Keratinocyte (primary cell): ENCODE measurements at places on chromosomes 2 and 18. TPM values are rescaled to one million over a fixed set of nuclear protein-coding genes. Genes with fewer than 3 reads are reported as not detected.

DNA sequence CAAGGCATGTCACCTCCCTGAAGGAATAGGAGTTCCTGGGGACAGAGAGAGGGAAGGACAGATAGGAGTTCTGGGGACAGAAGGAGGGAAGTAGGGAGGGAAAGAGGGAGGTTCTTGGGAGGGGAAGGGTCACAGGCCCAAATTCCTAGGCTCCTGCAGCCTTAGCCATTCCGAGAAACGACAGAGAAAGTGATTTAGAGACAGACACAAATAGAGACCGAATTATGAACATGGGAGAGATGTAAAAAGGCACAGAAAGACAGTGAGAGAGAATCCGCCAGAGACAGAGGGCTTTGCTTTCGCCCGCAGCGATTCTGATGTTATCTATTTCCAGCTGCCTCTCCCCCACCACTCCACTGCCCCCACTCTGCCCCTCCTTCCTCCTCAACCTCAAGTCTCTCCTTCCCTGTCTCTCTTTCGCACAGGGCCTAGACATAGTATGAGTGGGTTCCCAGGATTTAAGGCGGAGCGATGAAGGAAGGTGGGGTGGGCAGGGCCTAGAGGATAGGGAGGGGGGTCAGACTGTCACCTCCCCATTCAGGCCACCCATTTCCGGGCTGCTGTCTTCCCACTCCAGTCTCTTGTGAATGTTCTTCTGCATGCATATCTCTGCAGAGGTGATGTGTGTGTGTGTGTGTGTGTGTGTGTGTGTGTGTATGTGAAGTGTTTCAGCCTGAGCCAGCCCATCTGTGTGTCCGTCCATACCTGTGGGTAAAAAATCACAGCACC, 3.3 kb upstream of the WNT6 start:
- no peak for DNase-seq
- H3K4me1 ChIP-seq, result peaks cover 16% of the 10 kb centered on the region
- no peak overlapping the region for H3K4me3 ChIP-seq
- H3K27me3 ChIP-seq, result peaks cover 50% of the 10 kb centered on the region
- H3K36me3 ChIP-seq, result no peaks in the 10 kb centered on the region

DNA sequence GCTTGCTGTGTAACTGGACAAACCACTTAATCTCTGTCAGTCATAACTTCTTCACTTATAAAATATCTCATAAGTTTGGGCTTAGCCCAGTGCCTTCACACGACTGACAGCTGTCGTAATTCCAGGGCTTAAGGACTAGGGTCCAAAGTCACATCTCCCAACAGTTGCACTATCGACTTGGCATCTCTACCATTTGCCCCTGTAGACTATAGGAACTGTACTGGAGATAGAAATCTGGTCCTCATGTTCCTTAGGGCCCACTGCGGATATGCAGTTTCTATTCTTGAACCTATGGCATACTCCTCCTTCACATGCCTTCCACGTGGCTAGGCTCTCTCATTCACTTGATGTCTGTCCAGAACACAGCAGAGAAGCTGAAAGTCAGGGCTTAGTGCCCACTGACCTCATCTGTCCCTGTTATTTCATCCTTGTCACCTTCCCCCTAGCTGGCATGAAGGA, 2.7 kb downstream of the ABHD1 start:
- no peak for DNase-seq
- H3K27ac ChIP-seq, result no peak overlapping the region
- no peaks in the 10 kb centered on the region for H3K4me1 ChIP-seq
- H3K36me3 ChIP-seq, result peaks cover 14% of the 10 kb centered on the region

DNA sequence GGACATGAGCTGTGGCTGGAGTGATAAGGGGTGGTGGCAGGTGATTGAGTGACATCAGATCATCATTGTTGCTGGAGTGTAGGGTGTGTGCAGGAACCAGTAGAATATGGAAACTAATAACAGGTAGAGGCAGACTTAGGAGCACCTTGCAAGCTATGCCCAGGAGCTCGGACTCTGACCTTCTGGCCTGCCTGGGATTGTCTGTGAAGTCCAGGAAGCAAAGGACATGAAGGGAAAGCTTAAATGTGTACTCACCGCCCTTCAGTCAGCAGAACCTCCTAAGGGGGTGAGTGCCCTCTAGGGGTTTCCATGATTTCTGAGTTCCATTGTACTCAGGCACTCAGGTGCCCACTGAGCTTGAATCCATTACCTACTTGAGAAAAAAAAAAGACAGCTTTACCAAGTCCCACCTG, 104.2 kb downstream of the CRIM1 start:
- H3K4me3 ChIP-seq, result no peak overlapping the region
- no peaks in the 10 kb centered on the region for H3K27me3 ChIP-seq
- DNase-seq, result no peak
- peaks cover 34% of the 10 kb centered on the region for H3K4me1 ChIP-seq
- peaks cover 33% of the 10 kb centered on the region for H3K36me3 ChIP-seq

GRCh38 chr2:30565851-30566358, 118.9 kb downstream of the LCLAT1 start:
- no peaks in the 10 kb centered on the region for H3K4me1 ChIP-seq
- no peaks in the 10 kb centered on the region for H3K27me3 ChIP-seq
- H3K4me3 ChIP-seq, result no peak overlapping the region
- H3K36me3 ChIP-seq, result no peaks in the 10 kb centered on the region
- no peak overlapping the region for H3K27ac ChIP-seq
- DNase-seq, result no peak

- DNase-seq, result no peak
- no peak overlapping the region for H3K27ac ChIP-seq
- H3K27me3 ChIP-seq, result peaks cover 67% of the 10 kb centered on the region
- H3K4me3 ChIP-seq, result no peak overlapping the region
Observed at GRCh38 chr2:5692561-5693286, 540 bp downstream of the SOX11 start.

Gene GCG
- not detected in 3 replicates for polyA plus RNA-seq

- no peak overlapping the region for H3K27ac ChIP-seq
- H3K4me1 ChIP-seq, result peaks cover 3% of the 10 kb centered on the region
- DNase-seq, result no peak
- no peak overlapping the region for H3K4me3 ChIP-seq
- H3K36me3 ChIP-seq, result no peaks in the 10 kb centered on the region
Observed at GRCh38 chr2:233643128-233643527, 6.9 kb downstream of the UGT1A10 start.

DNA sequence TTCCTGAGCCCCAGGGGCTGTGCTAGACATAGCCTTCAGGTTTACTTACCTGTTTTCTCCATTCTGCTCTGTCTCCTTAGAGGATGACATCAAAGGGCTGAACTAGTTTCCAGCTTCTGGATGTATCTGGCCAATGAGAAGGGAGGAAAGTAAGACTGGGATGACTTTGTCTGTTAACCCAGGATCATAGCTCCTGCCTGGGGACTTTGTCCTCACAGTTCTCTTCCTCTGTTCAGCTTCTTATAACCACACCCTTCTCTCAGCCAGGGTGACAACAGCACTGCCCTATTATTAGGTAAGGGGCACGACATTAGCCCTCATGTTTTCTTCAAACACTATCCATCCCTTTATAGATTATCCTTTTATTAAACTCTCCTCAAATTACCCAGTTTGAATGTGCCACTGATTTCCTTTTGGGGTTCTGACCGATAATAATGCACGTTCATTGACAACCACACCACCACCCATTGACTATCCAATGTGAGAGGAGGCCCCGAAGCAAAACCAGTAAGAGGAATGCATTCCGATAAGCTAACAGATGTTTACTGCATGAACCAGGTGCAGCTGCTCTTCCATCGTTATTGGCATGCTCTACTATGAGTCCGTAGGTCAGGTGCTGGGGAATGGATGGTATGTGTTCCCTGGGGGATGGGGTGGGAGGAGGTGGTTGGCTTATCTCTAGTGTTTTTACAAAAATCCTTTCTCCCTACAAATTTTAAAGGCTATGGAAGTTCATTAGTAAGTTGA, 23.5 kb downstream of the TSN start:
- DNase-seq, result peak; percentile 49
- H3K27me3 ChIP-seq, result peaks cover 3% of the 10 kb centered on the region
- H3K4me3 ChIP-seq, result no peak overlapping the region
- H3K4me1 ChIP-seq, result peaks cover 11% of the 10 kb centered on the region

GRCh38 chr18:24176727-24177416, 38.0 kb downstream of the CABYR start:
- H3K27ac ChIP-seq, result no peak overlapping the region
- no peak overlapping the region for H3K4me3 ChIP-seq
- peaks cover 11% of the 10 kb centered on the region for H3K4me1 ChIP-seq
- H3K36me3 ChIP-seq, result peaks cover 3% of the 10 kb centered on the region

Gene CXCR1
- 12.7 to 23.5 TPM (median 14.5 TPM) in 3 replicates for polyA plus RNA-seq

- peaks cover 6% of the 10 kb centered on the region for H3K4me1 ChIP-seq
- no peaks in the 10 kb centered on the region for H3K27me3 ChIP-seq
Observed at GRCh38 chr2:68710336-68710735, 24.3 kb upstream of the ARHGAP25 start.

GRCh38 chr2:86623043-86623493, 597 bp downstream of the RNF103 start:
- H3K4me1 ChIP-seq, result peaks cover 6% of the 10 kb centered on the region
- no peaks in the 10 kb centered on the region for H3K27me3 ChIP-seq
- peak overlapping the region; percentile 78 for H3K27ac ChIP-seq
- peak overlapping the region; percentile 72 for H3K4me3 ChIP-seq
- no peaks in the 10 kb centered on the region for H3K36me3 ChIP-seq

- H3K27me3 ChIP-seq, result no peaks in the 10 kb centered on the region
- H3K27ac ChIP-seq, result no peak overlapping the region
- H3K36me3 ChIP-seq, result no peaks in the 10 kb centered on the region
- H3K4me1 ChIP-seq, result no peaks in the 10 kb centered on the region
- DNase-seq, result no peak
Observed at GRCh38 chr2:227082286-227082685, 81.7 kb downstream of the COL4A4 start.

- no peaks in the 10 kb centered on the region for H3K27me3 ChIP-seq
- DNase-seq, result no peak
- no peak overlapping the region for H3K27ac ChIP-seq
- H3K4me1 ChIP-seq, result peaks cover 7% of the 10 kb centered on the region
- H3K4me3 ChIP-seq, result no peak overlapping the region
- H3K36me3 ChIP-seq, result peaks cover 20% of the 10 kb centered on the region
Observed at GRCh38 chr2:27451095-27451494, 8.9 kb downstream of the KRTCAP3 start.

DNA sequence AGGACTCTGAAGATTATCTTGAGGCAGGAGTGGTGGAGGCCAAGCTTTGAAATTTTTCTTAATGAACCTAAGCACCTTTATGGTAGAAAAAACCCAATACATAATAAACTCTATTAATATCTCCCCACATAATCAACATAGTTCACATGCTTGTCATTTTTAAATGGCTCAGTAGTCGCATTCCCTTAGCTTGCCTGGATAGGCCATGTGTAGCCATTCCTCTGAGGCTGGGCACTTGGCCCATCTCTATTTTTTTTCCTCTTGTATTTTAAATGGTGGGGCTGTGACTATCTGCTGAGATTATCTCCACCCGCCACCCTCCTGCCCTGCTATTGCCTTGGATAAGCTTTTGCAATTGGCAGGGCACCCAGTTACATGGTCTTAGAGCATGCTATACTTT, 143.1 kb downstream of the FHOD3 start:
- peaks cover 23% of the 10 kb centered on the region for H3K4me1 ChIP-seq
- no peak overlapping the region for H3K4me3 ChIP-seq
- H3K27me3 ChIP-seq, result no peaks in the 10 kb centered on the region
- no peaks in the 10 kb centered on the region for H3K36me3 ChIP-seq
- no peak for DNase-seq
- H3K27ac ChIP-seq, result no peak overlapping the region

Gene IL36G
- 8.0 to 62.8 TPM (median 20.2 TPM) in 3 replicates for polyA plus RNA-seq

Gene ANKRD30B
- polyA plus RNA-seq, result not detected in 3 replicates

- H3K36me3 ChIP-seq, result no peaks in the 10 kb centered on the region
- H3K27me3 ChIP-seq, result no peaks in the 10 kb centered on the region
- H3K27ac ChIP-seq, result no peak overlapping the region
- no peak for DNase-seq
- no peaks in the 10 kb centered on the region for H3K4me1 ChIP-seq
- H3K4me3 ChIP-seq, result no peak overlapping the region
Observed at GRCh38 chr2:40851661-40852060, 399.8 kb upstream of the SLC8A1 start.
